Stimulated activated CD8-positive, alpha-beta memory T cell treated with anti-CD3 and anti-CD28 coated beads, Interleukin-7, amount 100 ng/mL, for 1 hour (primary cell): ENCODE measurements at places on chromosomes 6 and 20.

DNA sequence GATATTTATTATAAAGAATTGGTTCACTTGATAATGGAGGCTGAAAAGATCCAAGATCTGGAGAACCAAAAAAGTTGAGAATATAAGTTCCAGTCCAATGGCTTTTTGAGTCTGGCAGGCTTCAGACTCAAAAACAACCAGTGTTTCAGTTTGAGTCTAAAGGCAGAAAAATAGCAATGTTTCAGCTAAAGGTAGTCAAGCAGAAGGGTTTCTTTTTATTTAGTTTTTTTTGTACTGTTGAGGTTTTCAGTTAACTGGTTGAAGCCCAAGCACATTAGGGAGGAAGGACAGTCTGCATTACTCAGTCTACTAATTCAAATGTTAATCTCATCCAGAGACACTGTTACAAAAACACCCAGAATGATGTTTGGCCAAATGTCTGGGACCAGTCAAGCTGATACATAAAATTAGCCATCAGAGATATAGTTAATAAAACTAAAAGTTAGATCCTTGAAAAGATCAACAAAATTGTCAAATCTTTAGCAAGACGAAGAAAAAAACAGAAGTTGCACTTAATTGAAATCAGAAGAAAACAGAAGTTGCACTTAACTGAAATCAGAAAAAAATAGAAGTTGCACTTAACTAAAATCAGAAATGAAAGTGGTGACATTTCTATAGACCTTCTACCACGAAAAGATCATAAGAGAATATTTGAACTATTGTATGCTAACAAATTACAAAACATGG is 980.3 kb upstream of the FLRT3 start:
- DNase-seq: no peak

GRCh38 chr6:8027965-8028651 is 36.1 kb downstream of the BLOC1S5 start:
- no peak for DNase-seq

DNA sequence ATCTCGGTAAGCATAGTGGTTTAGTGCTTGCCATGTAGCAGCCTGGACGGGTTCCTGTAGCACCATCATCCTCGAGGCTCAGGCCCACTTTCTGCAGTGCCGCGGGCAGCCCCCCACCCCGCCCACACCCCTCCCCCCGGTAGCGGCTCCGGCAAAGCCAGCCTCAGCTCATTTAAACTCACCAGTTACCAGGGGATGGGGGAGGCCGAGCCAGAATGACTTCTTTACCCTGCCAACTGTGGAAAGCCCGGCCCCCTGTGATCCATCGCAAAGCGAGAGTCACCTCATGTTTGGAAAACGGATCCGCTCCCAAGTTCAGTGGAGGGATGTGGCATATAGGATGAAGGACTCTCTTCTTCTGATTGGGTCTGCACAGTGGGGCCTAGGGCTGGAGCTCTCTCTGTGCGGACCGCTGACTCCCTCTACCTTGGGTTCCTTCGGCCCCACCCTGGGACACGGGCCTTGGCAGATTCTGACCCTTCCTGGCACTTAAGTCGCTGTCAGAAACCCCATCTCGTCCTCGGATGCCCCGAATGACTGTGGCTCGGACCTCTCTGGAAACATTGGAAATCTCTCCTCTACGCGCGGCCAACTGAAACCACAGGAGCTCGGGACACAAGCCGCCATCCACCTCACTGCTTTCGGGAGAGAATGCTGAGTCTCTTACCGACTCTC is 337.8 kb upstream of the DEFB115 start:
- no peak for DNase-seq

GRCh38 chr6:28323813-28324424 is 12.0 kb downstream of the ZSCAN31 start:
- DNase-seq: no peak

GRCh38 chr6:14138701-14139215 is 21.2 kb downstream of the CD83 start:
- DNase-seq: no peak

- DNase-seq: no peak
Measured at GRCh38 chr20:39611901-39612300, 649.8 kb downstream of the DHX35 start.

- no peak for DNase-seq
Measured at GRCh38 chr6:151205721-151206600, 33.8 kb upstream of the AKAP12 start.

GRCh38 chr20:23613676-23614075 is 8.0 kb upstream of the CST9 start:
- no peak for DNase-seq
